ENCODE measurements at places on chromosomes 3 and 15.

DNA sequence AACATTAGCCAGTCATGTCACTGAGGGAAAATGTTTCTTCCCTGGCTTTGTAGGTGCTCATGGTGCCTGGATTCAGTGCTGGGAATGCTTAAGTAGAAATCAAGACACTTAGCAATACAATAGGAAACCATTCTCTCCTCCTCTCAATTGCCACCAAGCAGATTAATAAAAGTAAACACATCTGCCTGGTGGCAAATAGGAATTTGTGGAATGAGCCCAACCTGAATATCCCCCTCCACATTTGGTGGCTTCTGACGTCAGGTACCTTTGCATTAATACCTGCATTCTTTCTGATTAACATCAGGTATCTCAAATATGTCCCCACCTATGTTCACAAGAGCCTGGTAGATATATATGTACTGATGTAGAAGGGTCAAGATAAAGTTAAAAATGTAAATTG lies 42.7 kb downstream of the PPP2R3A start:
- no peak for DNase-seq

- DNase-seq: peak; percentile 80
Observed at GRCh38 chr15:43826508-43827341, at the start of gene WDR76. Gene WDR76 (plus strand): TSS chr15:43827002. CDS start chr15:43827033, 31 bp downstream.

- DNase-seq: no peak
Observed at GRCh38 chr15:37789397-37789786, 145.0 kb upstream of the TMCO5A start.

- DNase-seq: no peak
Observed at GRCh38 chr15:66706225-66706732, 4.2 kb downstream of the SMAD6 start.

- DNase-seq: no peak
Observed at GRCh38 chr3:188378786-188379185, 224.8 kb downstream of the LPP start.

DNA sequence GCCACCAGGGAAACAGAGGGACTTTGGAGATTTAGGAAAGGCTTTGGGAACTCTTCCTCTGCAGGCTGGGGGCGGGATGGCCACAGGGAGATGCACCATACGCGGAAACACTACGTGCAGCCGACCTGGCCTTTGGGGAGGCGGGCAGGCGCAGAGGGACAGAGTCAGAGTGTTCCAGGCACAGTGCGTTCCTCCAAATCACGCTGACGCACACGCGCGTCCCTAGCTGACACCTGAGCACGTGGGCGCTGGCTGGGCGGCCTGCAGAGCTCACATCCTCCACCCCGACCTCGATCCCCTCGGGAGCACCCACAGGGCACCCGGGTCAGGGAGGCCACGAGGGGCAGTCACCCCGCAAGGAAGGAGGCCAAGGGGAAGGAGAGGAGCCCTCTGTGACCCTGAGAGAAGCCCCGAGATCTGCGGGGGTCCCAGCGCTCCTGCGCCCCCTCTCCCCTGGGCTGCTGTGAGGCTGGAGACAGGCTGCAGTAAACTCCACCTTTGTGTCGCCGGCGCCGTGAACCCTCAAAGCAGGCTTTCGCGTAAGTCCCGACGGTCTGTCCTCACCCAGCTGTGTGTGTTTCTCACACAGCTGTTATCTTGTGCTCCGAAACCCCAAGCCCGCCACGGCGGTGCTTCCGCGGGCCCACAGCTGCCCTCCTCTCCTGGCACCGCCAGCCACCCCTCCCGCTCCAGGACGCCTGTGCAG lies 196.3 kb downstream of the OCA2 start:
- DNase-seq: no peak

DNA sequence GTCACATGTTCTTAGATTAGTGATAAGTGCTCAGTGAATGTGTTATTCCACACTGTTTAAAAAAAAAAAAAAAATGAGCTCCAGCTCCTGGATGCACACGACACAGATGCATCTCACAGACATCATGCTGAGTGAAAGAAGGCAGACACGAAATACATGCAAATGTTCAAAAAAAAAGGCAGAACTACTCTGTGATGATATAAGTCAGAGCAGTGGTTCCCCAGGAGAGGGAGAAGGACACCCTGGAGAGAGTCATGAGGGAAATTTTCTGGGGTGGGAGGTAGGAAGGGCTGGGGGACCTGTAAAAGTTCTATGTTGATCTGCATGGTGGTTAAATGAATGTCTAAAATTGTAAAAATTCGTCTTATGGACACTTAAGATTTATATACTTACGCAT lies 4.3 kb downstream of the CSRNP1 start:
- no peak for DNase-seq

DNA sequence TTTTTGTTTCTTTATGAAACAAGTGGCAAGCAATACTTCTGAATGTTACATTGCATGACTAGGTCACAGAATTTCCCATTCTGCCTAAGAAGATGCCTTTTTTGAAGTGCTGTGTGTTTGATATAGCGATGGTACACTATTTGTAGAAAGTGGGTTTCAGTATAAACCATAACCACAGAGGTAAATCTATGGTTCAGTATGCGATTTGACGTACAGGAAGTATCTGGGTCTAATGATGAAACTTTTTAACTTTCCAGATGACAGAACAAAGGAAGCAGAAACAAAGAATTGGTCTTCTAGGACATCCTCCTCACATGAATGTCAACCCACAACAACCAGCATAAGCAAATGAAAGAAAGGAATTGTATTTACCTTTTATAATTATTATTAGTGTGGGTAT lies 133.4 kb upstream of the BHLHE40 start:
- no peak for DNase-seq

GRCh38 chr3:128226795-128227395 lies 73.6 kb downstream of the EEFSEC start:
- DNase-seq: no peak

GRCh38 chr3:33394403-33395054 lies 45.7 kb downstream of the UBP1 start:
- no peak for DNase-seq

DNA sequence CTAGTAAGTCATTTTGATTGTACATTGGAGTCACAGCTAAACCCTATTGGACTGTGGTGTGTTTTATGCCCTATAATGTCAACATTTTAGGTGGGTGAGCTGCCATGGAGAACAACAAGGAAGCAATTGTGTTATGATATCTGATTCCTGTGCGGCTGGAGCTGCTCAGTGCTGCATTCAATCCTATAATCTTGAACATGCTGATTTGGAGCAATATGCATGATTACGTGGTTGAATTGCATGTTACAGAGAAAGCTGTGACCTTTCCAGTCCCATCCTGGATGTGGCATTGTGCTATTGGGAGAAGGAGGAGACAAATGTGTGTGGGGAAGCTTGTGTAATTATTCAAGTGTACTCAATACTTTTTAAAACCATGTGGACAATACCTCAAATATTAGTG lies 20.1 kb upstream of the C3orf49 start:
- DNase-seq: no peak

- DNase-seq: no peak
Observed at GRCh38 chr3:72161881-72162595, 377.1 kb upstream of the PROK2 start.

- no peak for DNase-seq
Observed at GRCh38 chr3:150349314-150350097, 58.6 kb upstream of the TSC22D2 start.

DNA sequence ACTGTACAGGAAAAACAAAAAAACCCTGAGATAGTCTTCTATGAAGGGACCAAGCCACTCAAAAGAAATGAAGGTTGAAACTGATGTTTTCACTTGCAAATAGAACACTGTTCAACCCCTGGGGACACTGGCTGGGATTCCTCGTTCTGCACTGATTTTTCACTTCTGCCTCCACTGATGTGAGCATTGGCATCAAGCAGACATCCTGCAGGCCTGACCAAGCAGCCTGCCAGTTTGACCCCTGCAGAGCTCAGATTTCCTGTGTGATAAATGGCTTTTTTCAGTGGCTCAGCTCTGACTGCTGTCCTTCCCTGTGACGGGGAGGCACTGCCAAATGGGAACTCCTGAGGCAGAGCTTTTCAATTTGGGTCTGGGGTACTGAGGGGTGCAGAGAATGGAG lies 50.0 kb downstream of the RASGRP1 start:
- no peak for DNase-seq

- peak; percentile 71 for DNase-seq
Observed at GRCh38 chr3:179020112-179020511, 51.5 kb downstream of the ZMAT3 start.

DNA sequence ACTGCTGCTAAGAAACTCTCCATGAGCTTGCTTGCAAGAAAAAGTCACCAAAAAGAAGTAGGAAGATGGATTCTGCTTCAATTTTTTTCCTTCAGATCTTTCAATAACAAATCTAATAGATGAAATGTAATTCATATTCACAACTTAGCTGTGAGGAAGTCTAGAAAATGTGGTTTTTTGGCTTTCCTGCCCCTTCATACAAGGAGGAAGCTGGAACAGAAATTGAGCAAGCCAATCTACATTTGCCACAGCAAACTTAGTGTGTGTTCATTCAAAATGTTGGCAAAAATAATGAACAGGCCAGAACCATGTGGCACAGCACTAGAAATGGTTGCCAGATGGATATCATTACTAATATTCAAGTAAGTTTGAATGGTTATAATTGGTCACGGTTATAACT lies 93.2 kb upstream of the NEDD4 start:
- DNase-seq: no peak

DNA sequence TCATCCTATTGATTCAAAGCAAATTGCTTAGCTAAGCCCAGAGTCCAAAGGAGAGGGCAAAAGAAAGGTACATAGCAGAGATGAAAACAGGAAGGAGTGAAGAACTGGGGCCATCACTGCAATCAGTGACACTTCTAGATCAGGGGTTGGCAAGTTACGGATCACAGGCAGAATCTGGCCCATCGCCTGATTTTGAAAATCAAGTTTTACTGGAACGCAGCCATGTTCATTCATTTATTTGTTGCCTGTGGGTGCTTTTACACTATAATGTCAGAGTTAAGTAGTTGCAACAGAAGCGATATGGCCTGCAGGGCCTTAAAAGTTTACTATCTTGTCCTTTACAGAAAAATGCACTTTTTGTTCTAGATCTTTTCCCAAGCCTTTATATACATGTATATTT lies 271.7 kb upstream of the TOPAZ1 start:
- no peak for DNase-seq

GRCh38 chr3:169090559-169090958 lies 573.0 kb downstream of the MECOM start:
- DNase-seq: no peak

DNA sequence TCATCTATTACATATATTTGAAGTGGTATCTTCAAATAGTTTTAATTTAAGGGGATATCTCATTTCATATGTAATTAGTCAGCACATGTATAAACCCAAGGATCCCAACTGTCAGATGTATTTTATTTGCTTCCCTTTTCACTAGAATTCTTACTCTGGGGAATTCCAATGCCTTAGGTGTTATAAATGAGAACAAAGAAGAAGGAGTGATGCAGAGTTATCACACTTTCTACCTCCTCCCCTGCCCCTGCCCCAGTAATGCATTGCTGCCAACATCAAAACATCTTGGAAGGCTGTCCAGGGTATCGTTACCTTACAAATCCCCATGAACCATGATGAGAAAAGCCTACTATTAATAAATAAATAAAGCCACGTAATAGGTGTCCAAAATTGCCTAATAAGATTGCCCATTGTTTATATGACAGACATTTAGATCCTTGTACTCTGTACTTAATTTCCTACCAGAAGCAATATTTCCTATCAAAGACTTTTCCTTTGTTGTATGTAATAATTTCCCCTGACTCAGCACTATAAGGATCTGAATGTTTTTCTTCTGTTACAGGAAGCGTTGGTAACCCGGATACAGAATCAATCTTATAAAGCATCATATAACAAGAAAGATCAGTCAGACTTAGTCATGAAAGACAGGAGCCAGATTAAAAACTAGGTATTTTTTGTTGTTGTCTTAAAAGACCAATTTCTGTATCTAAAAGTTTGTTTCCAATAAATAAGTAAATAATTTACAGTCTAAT lies 38.8 kb downstream of the CBLB start:
- DNase-seq: no peak

GRCh38 chr3:179860275-179861107 lies 176.2 kb downstream of the PEX5L start:
- DNase-seq: no peak

DNA sequence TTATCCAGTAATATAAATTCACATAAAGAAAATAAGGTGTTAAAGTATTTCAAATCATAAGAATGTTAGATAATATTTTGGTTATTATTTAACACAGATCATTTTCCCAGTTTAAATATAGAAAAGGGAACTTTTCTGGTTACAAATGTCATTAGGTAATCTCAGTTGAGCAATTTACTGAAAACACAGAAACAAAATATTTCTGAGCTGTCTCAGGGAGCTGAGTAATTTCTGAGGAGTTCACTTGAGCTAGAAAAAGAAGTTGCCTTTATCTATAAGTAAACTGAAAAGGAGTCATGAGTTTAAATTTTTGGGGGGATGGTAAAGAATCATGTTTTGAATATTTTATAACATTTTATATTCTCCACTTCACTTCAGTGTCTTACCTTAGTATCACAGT lies 855.4 kb upstream of the ARPP21 start:
- DNase-seq: no peak

DNA sequence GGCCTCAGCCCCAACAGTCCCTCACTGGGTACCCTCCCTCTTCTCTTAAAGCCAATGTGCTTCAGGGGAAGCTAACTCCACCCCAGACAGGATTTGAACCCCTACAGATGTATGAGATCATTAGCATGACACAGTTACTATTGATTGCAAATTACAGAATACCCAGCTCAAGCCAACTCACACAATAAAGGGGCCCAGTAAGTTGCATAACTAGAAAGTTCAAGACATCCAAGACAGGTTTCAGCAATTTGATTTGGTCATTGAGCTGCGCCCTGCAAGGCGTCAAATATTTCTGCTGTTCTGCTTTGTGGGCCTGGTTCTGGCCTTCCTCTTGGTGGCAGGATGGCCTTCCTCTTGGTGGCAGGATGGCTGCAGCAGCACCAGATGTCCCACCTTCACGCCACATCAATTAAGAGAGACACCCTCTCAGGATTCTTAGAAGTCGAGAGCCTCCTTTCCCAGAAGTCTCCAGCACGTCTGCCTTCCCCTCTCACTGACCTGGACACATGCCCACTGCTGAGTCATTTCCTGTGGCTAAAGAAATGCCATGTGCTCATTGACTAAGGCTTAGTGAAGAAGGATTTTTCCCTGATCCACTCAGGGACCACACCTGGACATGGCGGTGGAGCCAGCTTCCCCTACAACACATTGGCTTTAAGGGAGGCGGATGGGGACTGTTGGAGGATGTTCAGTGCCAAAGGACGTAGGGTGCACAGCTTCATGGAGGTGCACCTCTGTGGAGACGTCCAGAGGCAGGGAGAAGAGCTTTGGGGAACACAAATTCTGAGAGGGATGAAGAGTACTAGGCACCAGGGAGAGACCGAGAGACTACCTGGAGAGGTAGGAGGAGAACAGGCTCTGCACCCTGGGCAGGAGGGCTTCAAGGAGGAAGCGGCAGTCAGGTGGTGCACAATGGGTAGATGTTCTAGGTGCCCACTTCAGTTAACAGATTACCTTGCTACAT lies 49.1 kb downstream of the DNASE1L3 start:
- DNase-seq: no peak

DNA sequence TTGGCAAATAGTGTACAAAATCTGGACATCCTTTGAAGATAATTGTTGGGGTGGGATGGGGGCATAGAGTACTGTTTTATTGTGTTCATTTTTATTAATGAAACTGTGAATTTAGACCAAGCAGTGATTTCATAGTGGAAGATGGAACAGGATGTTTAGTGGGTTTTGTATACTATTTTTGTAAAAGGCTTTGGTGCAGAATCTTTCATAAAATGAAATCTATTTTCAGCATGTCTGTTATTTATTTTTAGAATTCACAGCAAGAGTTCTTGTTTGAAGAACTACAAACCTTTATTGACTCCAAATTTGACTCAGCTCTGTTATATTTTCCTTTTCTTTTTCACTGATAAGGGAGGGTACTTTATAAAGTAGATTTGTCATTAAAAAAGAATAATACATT lies 145.4 kb downstream of the AKAP13 start:
- no peak for DNase-seq

GRCh38 chr3:167051421-167051820 lies 328.7 kb downstream of the ZBBX start:
- no peak for DNase-seq
